Cardiac fibroblast (primary cell): ENCODE measurements at places on chromosomes 16 and 17.

DNA sequence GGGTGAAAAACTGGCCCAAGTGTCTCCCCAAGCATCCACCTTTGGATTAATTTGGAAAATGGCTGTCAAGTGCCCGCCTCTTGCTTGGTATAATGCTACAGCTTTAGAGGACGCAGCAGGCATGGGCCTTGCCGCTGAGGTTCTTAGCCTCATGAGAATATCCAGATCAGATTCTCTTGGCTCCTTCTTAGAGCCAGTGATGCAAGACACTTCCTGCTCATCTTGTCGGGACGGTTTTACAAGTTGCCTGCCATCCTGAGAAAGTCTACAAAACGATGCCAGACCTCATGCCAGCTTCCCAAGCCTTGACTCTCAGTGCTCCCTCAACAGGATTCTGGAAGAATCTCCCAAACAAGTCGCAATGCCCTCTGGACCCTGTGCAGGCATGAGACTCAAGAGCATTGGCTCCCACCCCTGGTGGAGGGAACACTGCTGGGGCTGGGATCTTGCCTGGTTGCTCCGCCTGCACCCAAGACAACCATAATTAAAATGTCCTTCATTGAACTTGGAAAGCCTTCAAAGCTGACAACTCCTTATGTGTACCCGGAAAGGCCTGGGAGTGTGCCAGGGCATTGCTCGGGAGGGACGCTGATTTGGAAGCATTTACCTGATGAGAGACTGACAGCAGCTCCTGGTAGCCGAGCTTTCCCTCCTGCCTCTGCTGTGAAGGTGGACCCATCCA, 25.8 kb upstream of the STH start:
- DNase-seq: no peak

DNA sequence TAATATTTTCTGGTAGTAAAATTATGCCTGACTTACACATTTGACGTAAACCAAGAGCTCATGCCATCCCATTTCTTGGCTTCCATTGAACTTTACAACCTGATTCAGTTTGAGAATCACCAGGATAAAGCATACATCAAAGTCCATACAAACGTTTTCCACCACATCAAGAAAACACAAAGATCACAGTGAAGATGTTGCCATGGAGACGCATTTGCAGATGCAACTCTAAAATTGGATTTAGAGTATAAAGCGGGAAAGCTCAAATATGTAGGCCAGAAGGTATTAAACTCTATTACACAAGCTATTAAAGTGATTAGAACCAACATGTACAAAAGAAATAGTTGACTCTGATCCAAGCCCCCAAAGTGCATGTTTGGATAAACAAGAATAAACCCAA, 10.4 kb downstream of the C16orf46 start:
- no peak for DNase-seq

- no peak for DNase-seq
These were observed 501 bp upstream of the AP2B1 start for GRCh38 chr17:35586569-35587073.

DNA sequence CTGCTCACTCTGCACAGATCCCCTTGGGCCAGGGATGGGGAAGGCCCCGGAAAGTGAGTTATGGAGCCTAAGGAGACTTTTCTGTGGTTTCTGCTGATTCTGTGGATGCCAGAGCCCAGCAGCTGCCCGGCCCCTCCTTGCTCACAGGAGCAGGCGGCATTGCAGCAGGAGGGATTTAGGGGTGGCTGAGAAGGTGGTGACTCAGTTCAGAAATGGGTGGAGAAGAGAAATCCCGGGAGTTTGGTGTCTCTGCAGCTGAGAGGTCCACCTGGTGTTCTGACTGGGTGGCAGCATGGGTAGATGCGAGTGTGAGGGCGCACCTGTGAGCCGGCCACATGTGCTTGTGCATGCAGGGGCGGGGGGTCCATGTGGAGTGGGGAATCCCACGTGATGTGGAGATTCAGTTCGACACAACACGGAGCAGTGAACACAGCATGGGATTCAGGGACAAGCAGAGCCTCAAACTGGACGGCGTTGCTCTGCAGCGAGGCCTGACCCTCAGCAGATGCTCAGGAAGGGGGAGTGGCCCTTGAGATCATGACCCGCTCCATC, 16.0 kb upstream of the SPPL2C start:
- DNase-seq: no peak

- DNase-seq: peak; percentile 8
These were observed 118.5 kb upstream of the ZNF267 start for GRCh38 chr16:31754998-31755615.
